ENCODE measurements at places on chromosomes 12 and 14.

- no peak for DNase-seq
Observed at GRCh38 chr14:29215853-29216252, 449.3 kb downstream of the FOXG1 start.

- no peak for DNase-seq
Observed at GRCh38 chr14:24312736-24313507, 1.6 kb downstream of the LTB4R start.

GRCh38 chr12:96289067-96289466, 94.9 kb downstream of the ELK3 start:
- no peak for DNase-seq

DNA sequence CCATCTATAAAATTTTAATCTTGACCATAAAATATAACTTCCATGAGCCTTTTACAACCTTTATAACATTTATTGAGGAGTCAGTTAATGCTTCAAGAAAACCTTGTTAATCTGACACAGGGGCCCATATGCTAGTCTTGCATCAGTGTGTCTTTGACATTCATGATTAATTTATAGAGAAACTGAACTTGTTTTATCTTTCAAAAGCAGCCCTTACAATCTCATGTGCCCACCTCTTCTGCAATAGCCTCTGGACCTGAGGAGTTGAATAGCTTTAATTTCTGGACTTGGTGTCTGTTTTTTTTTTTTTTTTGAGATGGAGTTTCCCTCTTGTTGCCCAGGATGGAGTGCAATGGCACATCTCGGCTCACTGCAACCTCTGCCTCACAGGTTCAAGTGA, 8.6 kb upstream of the LPCAT3 start:
- DNase-seq = no peak

DNA sequence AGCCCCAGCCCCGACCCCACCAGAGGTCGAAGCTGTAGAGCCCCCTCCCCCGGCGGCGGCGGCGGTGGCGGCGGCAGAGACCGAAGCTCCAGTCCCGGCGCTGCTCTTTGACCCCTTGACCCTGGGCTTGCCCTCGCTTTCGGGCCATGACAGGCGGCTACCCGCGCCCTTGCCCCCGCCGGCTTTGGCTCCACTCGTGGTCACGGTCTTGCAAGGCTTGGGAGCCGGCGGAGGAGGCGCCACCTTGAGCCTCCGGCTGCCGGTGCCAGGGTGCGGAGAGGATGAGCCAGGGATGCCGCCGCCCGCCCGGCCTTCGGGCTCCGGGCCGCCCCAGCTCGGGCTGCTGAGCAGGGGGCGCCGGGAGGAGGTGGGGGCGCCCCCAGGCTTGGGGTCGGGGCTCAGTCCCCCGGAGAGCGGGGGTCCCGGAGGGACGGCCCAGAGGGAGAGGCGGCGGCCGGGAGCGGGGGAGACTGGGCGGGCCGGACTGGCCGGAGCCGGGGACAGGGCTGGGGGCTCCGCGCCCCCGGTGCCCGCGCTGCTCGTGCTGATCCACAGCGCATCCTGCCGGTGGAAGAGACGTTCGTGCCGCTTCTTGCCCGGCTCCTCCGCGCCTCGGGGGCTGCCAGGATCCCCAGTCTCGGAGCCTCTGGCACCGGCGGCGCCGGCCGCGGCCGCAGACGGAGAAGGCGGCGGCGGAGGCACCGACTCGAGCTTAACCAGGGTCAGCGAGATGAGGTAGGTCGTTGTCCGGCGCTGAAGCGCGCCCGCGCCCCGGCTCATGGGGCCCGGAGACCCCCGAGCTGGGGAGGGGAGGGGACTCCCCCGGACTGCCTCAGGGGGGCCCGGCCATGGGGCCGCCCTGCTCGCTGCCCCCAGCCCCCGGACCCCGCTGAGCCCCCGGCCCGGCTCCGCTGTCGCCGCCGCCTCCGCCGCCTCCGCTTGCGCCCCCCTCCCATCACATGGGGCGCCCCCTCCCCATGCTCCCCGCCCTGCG, 778 bp downstream of the AGAP2 start:
- peak; percentile 73 for DNase-seq

GRCh38 chr14:68627868-68628604, 164.8 kb downstream of the ZFP36L1 start:
- peak; percentile 94 for DNase-seq

DNA sequence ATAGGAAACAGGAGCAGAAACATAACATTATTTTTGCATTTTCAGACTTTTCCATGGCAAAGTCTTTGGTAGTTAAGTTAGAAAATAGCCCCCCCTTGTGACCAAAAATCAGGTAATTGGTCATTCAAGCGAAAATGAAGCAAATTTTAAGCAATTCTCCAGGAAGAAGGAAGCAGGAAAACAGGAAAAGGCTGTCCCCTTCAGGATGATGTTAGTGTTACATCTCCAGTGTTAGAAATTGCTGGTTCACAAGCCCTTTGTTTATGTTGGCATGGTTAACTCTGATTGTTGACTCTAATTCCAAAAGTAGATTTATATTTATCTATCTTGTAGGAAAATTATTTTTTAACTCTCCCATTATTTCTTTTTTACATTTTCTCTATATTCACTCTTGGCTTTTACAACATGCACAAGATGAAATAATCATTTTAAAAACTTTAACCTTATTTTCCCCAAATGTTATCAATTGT, 18.8 kb upstream of the GAS2L3 start:
- peak; percentile 70 for DNase-seq

GRCh38 chr12:1217191-1217949, 226.3 kb downstream of the ERC1 start:
- no peak for DNase-seq

GRCh38 chr12:48973941-48974673, 2.6 kb upstream of the WNT10B start:
- peak; percentile 93 for DNase-seq

DNA sequence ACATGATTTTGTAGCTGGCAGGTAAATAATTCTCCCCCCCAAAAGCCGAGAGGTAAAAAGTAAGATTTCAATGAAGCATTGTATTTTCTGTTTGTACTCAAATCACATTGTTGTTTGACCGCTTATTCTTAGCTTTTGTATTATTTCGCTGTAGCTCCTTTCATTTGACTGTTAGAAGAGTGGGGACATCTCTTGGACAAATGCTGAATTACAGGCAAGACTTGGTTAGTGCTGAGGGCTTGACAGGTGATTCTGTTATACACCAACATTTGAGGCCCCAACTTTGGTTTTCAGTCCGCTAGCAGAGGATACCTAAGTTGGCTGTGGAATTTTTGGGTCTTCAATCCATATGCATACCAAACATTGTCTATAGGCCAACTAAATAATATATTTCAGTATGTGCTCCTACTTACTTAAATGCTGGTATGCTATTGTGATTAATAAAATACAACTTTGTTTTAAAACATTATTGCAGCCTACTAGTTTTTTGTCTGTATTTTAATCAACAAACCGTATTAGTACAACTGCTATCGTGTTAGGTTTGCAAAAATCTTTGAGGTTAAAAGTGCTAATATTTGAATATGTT, 102.2 kb downstream of the ERC1 start:
- no peak for DNase-seq

- DNase-seq = no peak
Observed at GRCh38 chr14:44529026-44529425, 21.9 kb upstream of the FSCB start.

DNA sequence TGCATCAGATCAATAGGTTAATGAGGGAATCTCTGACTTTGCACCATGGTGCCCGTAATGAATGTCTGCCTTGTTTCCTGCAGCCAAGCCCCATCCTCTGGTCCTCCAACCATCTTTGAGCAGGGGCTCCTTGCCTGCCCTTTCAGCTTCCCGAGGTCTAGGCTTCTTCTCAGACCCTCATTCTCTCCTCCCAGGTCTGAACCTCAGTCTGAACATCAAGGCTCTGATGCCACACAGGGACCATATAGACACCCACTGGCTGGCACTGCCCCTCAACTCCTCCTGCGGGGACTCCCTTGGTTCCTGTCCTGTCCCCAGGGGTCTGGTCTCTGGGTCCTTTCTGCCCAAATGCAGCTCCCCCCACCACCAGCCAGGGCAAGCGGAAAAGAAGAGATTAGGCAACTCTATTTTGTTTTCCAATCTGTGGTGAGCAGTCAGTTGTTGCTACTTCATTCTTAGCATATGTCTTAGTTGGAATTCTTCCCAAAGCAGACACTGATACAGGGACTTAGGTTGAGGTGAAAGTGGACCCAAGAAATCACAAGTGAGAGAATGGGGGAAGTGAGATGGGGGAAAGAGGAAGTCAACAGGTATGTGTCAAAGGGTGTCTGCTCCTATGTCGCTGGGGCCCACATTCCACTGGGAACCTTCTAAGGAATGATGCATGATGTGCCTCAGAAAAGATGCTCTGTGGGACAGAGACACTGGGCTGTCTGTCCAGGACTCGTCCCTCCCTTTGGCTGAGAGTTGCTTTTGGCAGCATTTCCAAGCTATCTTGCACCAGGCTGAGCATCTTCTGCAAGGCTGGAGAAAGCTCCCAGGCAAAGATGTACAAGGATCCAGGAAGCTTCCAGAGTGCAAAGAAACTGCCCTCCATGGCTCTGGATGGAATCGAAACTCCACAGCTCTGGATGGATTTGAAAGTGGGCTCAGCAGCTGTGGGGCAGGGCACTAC, 1096.5 kb upstream of the TMEM132C start:
- DNase-seq = peak; percentile 45

GRCh38 chr12:29238822-29239291, 89.8 kb downstream of the FAR2 start:
- DNase-seq = no peak

DNA sequence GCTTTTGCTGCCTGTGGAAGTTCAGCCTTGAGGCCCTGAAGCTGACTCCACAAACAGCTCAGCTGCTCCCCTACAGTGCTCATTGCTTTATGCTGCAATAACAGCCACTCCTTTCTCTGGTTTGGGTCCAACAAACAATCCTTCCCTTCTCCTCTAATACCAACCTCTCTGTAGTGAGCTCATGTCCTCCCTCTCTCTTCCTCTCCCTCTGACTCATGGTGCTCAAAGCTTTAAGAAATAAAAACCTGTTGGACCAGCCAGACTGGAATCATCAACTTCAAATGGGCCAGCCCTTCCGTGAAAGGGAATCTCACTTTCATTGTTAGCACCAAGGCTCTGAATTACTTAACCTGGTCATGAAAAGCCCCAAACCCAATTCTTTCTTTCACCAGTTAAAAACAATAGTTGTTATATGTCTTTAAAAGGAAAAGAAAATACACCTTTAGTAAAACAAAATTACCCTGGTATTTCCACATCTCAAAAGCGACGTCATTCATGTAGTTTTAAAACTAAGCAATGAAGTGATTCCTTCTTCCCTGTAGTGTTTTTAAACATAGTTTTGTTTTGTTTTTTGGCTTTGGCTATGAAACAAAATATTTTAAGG, 126.4 kb downstream of the DUSP6 start:
- DNase-seq = peak; percentile 92

GRCh38 chr12:94230357-94230905, 82.1 kb downstream of the PLXNC1 start:
- peak; percentile 77 for DNase-seq

DNA sequence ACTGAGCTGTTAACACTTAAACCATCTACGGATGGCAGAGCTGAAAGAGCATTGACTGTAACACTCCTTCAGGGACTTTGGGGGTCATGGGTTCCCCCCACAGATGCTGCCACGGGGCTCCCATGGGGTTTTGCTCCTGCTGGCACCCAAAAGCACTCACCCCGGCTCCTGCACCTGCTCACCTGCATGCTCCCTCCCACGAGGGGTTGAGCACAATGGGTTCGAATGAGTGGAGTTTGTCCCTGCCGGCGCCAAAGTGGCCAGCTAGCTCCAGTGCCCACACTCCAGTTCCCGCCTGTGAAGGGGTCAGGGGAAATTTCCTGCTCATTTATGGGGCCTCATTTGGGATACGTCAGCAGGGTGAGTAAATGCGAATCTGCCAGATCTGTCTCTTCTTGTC, 40.7 kb downstream of the TNFAIP2 start:
- peak; percentile 40 for DNase-seq
